Cortex of kidney (tissue), 1 donor: ENCODE measurements at places on chromosomes 12 and 14.

DNA sequence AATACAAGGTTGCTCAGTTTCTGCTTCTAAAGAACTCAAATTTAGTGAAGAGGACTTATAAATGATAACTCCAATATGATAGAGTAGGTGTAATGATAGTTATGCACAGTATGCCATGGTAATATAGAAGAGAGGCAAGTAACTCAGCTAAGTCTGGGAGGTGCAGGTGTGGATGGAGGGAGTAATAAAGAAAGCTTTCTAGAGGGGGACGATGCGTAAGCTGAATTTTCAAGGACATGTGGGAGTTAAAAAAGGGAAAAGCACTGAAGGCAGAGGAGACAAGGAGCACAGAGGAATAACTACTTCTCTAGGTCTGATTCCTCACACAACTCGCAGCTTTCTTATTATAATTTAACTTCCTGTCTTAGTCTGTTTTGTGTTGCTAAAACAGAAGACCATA lies 49.1 kb upstream of the ZDHHC17 start:
- DNase-seq: no peak

DNA sequence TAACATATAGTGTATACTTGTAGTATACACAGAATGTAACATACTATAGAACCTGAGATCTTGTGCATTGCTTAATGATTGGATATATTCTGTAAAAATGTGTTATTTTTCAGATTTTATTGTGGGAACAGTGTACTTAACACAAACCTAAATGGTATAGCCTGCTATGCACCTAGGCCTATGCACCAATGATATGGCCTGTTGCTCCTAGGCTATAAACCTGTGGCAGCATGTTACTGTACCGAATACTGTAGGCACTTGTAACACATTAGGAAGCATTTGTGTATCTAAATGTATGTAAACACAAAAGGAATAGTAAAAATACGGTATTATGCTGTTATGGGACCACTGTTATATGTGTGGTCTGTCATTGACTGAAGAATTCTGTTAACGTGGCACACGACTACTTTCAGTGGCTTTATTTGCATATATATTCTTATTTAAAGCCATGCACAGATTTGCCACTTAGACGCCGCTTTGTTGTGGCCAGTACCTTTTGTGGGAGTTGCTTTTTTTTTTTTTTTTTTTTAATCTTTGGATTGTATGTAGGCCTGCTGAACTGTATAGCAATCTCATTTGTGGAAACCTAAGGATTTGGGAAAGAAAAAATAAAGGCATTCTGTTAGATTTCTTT lies 7.4 kb downstream of the PAPOLA start:
- DNase-seq: no peak

DNA sequence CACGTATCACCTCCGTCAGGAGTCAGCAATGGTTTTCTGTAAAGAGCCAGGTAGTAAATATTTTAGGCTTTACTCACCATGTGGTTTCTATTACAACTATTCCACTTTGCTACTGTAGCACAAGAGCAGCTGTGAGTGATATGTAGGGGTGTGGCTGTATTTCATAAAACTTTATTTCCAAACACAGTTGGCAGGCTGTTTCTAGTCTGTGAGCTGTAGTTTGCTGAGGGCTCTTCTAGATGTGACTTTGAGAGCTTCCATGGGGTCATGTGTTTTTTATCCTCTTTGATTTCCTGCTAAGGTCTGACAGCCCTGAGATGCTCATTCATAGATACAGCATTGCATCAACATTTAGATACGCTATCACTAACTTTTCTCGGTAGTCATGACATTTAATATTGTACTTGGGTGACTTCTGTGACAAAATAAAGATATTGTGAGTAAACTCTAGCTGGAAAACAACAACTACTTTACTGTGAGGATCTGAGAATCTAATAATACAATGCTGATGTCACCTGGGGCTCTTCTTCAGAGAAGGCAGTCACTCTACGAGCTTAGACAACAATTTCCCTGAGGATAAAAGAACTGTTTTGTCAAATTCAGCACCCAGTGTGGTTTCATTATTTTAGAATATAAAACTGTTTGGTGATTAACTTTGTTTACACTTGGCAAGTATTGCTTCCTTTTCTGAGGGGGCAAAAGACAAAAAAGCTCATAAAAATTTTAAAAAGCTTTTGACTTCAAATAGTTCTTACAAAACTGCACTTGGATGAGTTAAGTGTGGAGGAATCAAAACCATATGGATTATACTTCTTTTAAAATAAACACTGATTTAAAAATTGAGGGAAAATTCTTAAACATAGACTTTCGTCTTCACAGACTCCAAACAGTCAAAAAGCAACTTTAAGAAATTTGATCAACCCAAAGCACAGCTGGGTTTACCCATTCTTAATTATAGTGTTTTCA lies 231.2 kb upstream of the DCN start:
- DNase-seq: no peak

DNA sequence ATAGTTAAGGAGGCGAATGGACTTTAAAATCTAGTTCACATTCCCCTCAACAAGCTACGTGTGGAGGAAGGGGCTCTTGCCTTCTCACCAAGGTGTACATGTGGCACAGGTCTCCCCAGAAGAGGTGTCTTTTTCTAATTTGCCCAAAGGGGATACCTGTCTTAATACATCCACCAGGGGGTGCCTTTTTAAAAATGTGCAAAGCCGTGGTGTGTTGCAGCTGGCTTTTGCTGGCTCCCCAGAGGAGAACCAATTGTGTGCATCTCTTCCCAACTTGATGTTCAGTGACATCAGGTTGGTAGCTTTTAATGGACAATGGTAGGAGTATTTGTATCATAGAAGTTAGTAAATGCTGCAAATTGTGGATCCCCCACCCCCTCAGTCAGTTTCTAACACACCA lies 33.8 kb downstream of the CREBL2 start:
- DNase-seq: no peak

GRCh38 chr14:49479432-49479831 lies 106.7 kb downstream of the RPS29 start:
- no peak for DNase-seq

DNA sequence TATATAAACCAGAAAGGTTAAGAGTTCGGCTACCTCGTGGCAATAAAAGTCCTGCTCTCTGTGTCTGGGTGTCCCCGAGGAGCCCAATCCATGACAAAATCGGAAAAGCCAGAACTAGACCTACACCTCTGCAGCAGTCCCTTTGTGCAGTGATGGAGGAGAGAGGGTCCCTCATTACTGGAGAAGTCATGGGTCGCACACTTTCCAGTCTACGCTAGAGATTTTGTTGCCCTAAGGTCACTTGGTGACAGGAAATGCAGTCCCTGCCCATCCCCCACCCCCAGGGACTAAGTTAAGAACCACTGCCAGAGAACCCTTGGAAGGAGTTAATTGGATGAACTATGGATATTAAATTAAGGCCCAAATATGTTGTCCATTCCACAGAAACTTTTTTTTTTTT lies 104.4 kb upstream of the ATF7IP start:
- no peak for DNase-seq

- DNase-seq: no peak
These were observed 2.6 kb downstream of the ETFRF1 start for GRCh38 chr12:25197608-25198007.

- DNase-seq: no peak
These were observed 11.7 kb downstream of the HSP90AA1 start for GRCh38 chr14:102075155-102075554.

DNA sequence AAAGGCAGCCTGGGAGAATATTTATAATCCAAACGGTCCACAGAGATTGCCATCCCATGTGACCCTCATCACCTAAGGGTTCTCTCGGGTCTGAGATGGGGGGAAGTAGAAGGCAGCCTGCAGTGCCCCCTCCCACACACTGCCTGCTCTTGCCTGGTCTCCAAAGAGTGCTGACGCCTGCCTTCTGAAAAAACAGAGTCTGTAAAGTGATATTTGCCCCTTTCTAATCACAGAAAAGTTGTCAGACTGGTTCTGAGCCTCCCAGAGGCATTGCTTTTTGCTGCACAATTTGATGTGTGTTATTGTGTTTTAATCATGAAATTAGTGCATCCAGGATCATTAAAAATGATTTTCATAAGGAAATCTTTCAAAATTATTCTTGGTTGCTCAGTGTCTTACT lies 59.2 kb downstream of the TMEM30B start:
- no peak for DNase-seq

DNA sequence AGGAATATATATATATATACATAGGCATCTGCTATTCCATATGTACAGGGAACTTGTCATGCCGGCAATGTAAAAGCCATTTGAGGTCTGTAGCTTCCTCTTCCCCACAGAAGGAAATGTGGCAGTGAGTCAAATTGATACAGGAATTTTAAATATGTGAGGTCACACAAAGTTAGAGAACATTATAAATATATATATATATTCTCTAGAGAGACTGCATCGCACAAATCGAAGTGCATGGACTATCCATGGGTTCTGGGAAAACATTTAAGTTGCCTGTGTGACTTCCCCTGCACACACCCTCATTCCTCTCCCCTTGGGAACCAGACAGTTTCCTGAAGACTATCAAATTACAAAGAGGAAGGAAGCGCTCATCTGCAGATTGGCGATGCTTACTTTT lies 100.9 kb upstream of the CCDC91 start:
- DNase-seq: no peak
